Anterior cingulate cortex (tissue), 58 donors: ENCODE measurements at places on chromosomes 2 and 18.

GRCh38 chr2:227106845-227107759, 56.9 kb downstream of the COL4A4 start:
- DNase-seq = peak; percentile 25

- DNase-seq = no peak
Measured at GRCh38 chr2:32641180-32641579, 13.3 kb downstream of the TTC27 start.

GRCh38 chr2:196610796-196611195, 28.7 kb upstream of the CCDC150 start:
- DNase-seq = no peak

- DNase-seq = peak; percentile 87
Measured at GRCh38 chr2:181891258-181891965, at the start of gene ITPRID2. TSS of gene ITPRID2 (plus strand) at chr2:181891730. CDS start at chr2:181892067, 337 bp downstream.

GRCh38 chr18:51523671-51524070, 326.2 kb upstream of the MEX3C start:
- no peak for DNase-seq
